ENCODE measurements at places on chromosomes 5 and 9. TPM values are rescaled to one million over a fixed set of nuclear protein-coding genes. Genes with fewer than 3 reads are reported as not detected.

GNA14 gene
- total RNA-seq, result 0.15 TPM

GRCh38 chr5:55829956-55830355 lies 21.2 kb upstream of the IL31RA start:
- H3K36me3 ChIP-seq, result no peaks in the 10 kb centered on the region
- no peak overlapping the region for H3K27ac ChIP-seq

DNA sequence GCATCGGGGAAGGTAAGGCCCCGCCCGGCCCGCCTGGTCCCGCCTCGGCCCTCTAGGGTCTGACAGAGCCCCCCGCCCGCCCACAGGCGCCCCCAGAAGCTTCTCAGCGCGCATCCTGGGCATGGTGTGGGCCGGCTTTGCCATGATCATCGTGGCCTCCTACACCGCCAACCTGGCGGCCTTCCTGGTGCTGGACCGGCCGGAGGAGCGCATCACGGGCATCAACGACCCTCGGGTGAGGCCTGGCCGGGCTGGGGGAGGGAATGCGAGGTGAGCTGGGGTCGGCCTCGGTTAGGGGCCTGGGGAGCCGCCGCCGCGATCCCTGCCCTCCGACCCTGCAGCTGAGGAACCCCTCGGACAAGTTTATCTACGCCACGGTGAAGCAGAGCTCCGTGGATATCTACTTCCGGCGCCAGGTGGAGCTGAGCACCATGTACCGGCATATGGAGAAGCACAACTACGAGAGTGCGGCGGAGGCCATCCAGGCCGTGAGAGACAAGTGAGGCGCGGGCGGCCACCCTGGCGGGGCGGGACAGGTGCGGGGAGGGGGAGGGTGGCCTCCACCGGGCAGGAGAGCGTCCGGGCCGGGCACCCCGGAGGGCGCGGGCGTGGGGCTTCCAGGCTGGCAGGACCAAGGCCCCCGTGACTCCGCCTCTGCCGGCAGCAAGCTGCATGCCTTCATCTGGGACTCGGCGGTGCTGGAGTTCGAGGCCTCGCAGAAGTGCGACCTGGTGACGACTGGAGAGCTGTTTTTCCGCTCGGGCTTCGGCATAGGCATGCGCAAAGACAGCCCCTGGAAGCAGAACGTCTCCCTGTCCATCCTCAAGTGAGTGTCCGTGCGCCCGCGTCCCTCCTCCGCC lies 7.1 kb downstream of the LRRC26 start:
- H3K27me3 ChIP-seq, result peaks cover 85% of the 10 kb centered on the region
- peaks cover 14% of the 10 kb centered on the region for H3K4me1 ChIP-seq
- H3K27ac ChIP-seq, result no peak overlapping the region

GRCh38 chr9:82404196-82404870 lies 415.8 kb downstream of the SPATA31D1 start:
- no peaks in the 10 kb centered on the region for H3K36me3 ChIP-seq
- no peak overlapping the region for H3K27ac ChIP-seq
- H3K4me3 ChIP-seq, result no peak overlapping the region
- H3K4me1 ChIP-seq, result no peaks in the 10 kb centered on the region

ASPN gene
- not detected for total RNA-seq

PCDHA9 gene
- 0.59 TPM for total RNA-seq

INSYN2B gene
- total RNA-seq, result not detected

GRCh38 chr9:134461426-134461982 lies 135.2 kb downstream of the RXRA start:
- H3K4me1 ChIP-seq, result no peaks in the 10 kb centered on the region
- H3K36me3 ChIP-seq, result no peaks in the 10 kb centered on the region
- no peak overlapping the region for H3K4me3 ChIP-seq
- no peak for DNase-seq
- no peak overlapping the region for H3K27ac ChIP-seq

ECM2 gene
- not detected for total RNA-seq

- peaks cover 31% of the 10 kb centered on the region for H3K27me3 ChIP-seq
- peaks cover 6% of the 10 kb centered on the region for H3K4me1 ChIP-seq
- peaks cover 13% of the 10 kb centered on the region for H3K36me3 ChIP-seq
- H3K27ac ChIP-seq, result no peak overlapping the region
- DNase-seq, result no peak
These were observed 4.9 kb upstream of the F2R start for GRCh38 chr5:76710991-76711390.

GRCh38 chr5:159133041-159133741 lies 33.5 kb upstream of the EBF1 start:
- peaks cover 8% of the 10 kb centered on the region for H3K4me1 ChIP-seq
- peaks cover 63% of the 10 kb centered on the region for H3K27me3 ChIP-seq
- no peak overlapping the region for H3K27ac ChIP-seq
- H3K4me3 ChIP-seq, result no peak overlapping the region
- peak; percentile 16 for DNase-seq

NCS1 gene
- 14.4 TPM for total RNA-seq

GRCh38 chr5:136222580-136223235 lies 29.7 kb upstream of the SMIM32 start:
- H3K27ac ChIP-seq, result no peak overlapping the region
- no peak for DNase-seq
- no peak overlapping the region for H3K4me3 ChIP-seq
- H3K36me3 ChIP-seq, result no peaks in the 10 kb centered on the region
- H3K4me1 ChIP-seq, result peaks cover 5% of the 10 kb centered on the region

SUB1 gene
- total RNA-seq, result 312 TPM

DNA sequence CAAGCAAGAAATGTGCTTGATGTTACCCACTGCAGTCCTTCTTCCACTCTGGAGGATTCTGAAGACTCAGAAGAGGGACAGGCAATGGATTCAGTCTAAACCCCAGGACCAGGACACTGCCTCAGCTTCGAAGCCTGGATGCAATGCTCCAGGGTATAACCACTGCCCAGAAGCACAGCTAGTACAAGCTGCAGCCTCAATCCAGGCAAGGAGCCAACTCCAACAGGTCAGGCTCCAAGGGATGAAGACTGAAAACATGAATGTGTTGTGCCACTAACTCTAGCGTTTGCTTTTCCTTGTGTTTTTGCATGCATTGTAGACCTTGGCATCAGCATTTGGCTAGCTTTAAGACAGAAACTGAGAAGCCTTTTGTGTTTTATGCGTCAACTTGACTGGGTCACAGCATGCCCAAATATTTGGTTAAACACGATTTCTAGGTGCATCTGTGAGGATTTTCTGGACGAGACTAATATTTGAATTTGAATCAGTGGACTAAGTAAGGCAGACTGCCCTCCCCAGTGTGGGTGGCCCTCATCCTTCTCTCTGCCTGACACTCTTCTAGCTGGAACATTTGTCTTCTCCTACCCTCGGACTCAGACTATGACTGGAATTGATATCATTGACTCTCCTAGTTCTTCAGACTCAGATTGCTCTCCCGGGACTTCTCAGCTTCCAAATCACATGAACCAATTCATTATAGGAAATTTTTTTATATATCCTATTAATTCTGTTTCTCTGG lies 20.5 kb upstream of the GPX3 start:
- peaks cover 26% of the 10 kb centered on the region for H3K27me3 ChIP-seq
- DNase-seq, result no peak
- H3K36me3 ChIP-seq, result no peaks in the 10 kb centered on the region
- no peaks in the 10 kb centered on the region for H3K4me1 ChIP-seq

- DNase-seq, result peak; percentile 86
- H3K27ac ChIP-seq, result no peak overlapping the region
- H3K36me3 ChIP-seq, result no peaks in the 10 kb centered on the region
- H3K27me3 ChIP-seq, result peaks cover 43% of the 10 kb centered on the region
- peaks cover 8% of the 10 kb centered on the region for H3K4me1 ChIP-seq
These were observed 2.8 kb upstream of the OR2V1 start for GRCh38 chr5:181133610-181134231.

- H3K27ac ChIP-seq, result no peak overlapping the region
- H3K36me3 ChIP-seq, result no peaks in the 10 kb centered on the region
- H3K4me3 ChIP-seq, result peak overlapping the region; percentile 21
- peaks cover 28% of the 10 kb centered on the region for H3K27me3 ChIP-seq
- H3K4me1 ChIP-seq, result no peaks in the 10 kb centered on the region
These were observed 12.0 kb upstream of the OLFM1 start for GRCh38 chr9:135075234-135076142.

GRCh38 chr5:150155258-150156026 lies at the start of gene PDGFRB:
TSS of gene PDGFRB (minus strand) at chr5:150155845. CDS start at chr5:150137047, 18,798 bp downstream.
- no peak within 1 kb of the TSS for H3K4me3 ChIP-seq
- H3K36me3 ChIP-seq, result no peaks in the 10 kb centered on the region
- no peaks in the 10 kb centered on the region for H3K4me1 ChIP-seq

DNA sequence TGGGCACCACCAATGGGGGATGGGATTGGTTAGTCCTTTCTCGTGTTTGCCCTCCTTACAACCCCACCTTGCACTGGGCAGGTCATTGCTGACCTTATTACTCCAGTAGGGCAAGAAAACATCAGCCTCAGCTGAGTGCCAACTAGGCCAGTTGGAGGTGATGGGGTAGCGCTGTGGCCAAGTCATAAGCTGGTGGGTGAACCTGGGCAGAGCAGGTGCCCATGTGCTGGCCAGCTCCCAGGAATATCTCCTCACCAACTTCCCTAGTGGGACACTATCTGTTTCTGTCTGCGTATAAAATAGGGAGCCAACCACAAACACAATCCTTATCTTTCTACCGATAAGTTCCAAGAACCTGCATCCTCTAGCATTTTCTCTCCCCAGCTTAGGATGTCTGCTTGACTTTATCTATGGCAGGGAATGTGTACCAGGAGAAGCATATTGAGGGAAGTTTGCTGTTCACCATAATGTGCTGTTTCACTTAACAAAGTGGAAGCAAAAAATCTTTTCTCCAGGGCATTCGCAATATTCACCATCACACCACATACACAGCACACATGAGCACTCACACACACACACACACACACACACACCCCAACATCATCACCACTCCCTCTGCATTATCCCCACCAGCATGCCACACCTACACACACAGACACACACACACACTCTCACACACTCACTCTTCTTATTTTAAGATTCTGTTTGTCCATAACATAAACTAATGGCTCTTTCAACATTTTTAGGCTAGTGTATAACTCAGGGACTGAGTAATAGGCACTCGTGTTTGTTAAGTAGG lies 390.0 kb downstream of the ENC1 start:
- DNase-seq, result no peak
- H3K36me3 ChIP-seq, result no peaks in the 10 kb centered on the region
- no peak overlapping the region for H3K27ac ChIP-seq

GRCh38 chr5:167678481-167678880 lies 613.0 kb upstream of the WWC1 start:
- no peaks in the 10 kb centered on the region for H3K36me3 ChIP-seq
- DNase-seq, result no peak
- H3K27ac ChIP-seq, result no peak overlapping the region
- no peaks in the 10 kb centered on the region for H3K27me3 ChIP-seq

DNA sequence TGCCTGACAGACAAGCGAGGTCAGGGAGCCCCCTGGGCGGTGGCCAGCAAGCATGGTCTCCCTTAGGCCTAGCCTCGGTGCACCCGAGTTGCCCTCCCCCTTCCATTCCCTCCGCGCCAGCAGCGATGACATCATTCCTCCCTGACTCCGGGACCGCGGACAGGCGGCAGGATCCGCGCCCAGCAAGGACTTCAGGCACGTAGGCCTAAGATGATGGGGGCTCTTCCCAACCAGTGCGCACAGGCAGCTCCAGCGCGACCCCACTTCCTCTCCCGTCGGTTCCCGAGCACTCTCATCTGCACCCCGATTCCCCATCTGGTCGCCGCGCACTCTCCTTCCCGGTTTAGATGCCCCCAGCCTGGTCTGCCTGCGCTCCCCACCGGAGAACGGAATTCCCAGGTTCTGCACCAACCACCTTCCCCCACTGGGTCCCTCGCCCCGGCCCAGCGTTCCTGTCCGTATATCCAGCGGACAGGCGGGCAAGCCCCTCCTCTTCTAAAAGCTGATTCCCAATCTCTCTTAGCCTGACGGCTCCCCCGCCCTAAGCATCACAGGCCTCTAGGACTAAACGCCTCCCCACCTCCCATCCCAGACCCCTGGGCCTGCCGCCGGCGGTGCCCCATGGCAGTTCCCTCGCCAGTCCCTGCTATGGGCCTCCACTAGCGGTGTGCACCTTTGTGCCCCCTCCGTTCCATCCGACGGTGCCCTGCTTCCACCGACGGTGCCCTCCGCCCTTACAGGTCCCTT lies 931 bp downstream of the FAM219A start:
- H3K27ac ChIP-seq, result peak overlapping the region; percentile 77
- peak overlapping the region; percentile 88 for H3K4me3 ChIP-seq
- H3K4me1 ChIP-seq, result peaks cover 17% of the 10 kb centered on the region
- H3K36me3 ChIP-seq, result peaks cover 27% of the 10 kb centered on the region
- H3K27me3 ChIP-seq, result peaks cover 35% of the 10 kb centered on the region

GRCh38 chr5:103228588-103228987 lies 30.0 kb upstream of the MACIR start:
- H3K4me1 ChIP-seq, result no peaks in the 10 kb centered on the region
- no peak overlapping the region for H3K27ac ChIP-seq
- H3K36me3 ChIP-seq, result no peaks in the 10 kb centered on the region
- no peaks in the 10 kb centered on the region for H3K27me3 ChIP-seq
- H3K4me3 ChIP-seq, result no peak overlapping the region
- no peak for DNase-seq

DNA sequence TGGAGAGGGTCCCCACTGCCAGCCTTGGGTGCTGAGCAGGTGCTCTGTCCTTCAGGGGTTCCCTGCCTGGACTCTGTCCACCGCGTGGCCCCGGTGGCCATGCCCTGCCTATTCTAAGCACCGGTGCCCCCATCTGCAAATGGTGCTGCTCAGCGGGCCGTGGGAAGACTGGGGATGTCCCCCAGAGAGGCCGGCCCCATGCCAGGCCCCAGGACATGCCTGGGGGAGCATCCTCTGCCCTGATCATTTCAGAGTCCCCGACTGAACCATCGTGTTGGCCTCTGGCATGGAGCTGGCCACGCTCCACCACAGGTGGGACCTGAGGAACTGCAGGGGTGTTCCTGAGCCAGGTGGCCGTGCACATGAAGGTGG lies 64.7 kb downstream of the RXRA start:
- no peaks in the 10 kb centered on the region for H3K4me1 ChIP-seq
- H3K27ac ChIP-seq, result no peak overlapping the region
- no peaks in the 10 kb centered on the region for H3K36me3 ChIP-seq

GRCh38 chr9:120424248-120424647 lies 155.7 kb downstream of the CDK5RAP2 start:
- H3K27me3 ChIP-seq, result no peaks in the 10 kb centered on the region
- peaks cover 5% of the 10 kb centered on the region for H3K36me3 ChIP-seq
- no peak for DNase-seq
- H3K4me1 ChIP-seq, result no peaks in the 10 kb centered on the region

DNA sequence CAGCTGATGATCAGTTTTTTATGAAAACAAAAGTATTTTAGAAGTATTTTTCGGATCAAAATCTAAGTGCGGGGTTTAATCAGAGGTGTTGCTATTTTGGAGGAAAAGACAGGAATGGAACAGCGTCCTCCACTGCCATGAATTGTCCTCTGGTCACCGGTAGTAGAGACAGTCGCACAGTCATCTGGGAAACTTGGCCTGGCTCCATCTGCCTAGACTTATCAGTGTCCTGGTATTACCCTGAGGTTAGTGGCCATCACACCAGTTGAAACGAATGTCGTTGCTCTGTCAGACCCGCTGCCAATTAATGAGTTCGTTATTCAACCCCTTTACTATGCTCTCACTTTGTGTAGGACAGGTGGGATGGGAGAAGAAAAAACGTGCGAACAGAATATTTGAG lies 8.2 kb downstream of the TLX3 start:
- peaks cover 10% of the 10 kb centered on the region for H3K36me3 ChIP-seq
- no peak for DNase-seq
- peaks cover 7% of the 10 kb centered on the region for H3K4me1 ChIP-seq
- H3K4me3 ChIP-seq, result no peak overlapping the region

All from Calu3 (cell line).